GOT3 (cell line): ENCODE measurements at places on chromosomes 6 and 20.
A peak's percentile ranks its signal among the peaks of the same experiment; 100 is the strongest.

GRCh38 chr6:82954356-82954755, 111.3 kb downstream of the UBE3D start:
- DNase-seq = no peak

GRCh38 chr6:96610019-96610418, 47.1 kb downstream of the FHL5 start:
- DNase-seq = no peak

- DNase-seq = no peak
These were observed 72.0 kb downstream of the CHMP4B start for GRCh38 chr20:33883164-33883563.

DNA sequence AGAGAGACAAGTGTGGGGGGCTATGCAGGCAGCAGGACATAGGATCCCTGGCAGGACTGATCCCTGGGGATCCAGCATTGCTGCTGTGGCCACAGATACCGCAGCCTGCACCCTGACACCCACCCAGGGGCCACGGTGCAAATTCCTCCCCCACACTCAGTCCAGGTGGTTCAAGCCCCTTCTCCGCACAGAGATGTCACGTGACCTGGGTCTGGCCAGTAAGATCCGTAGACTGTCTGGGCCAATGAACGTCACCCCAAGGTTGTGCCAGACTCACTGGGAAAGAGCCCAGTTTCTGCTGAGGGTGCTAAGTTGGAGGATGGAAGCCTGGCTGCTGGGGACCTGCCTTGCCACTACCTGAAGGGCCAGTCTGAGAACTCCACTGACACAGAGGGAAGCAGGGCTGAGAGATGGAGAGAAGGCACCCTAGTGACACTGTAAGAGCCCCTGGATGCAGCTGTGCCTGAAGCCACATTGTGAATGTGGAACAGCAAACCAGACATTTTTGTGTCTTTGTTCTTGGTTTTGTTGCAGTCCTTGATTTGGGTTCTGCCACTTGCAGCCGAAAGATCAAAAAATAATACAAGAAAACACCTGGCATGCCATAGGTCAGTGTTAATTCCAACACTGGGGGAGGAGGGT, 228.6 kb downstream of the PREX1 start:
- DNase-seq = no peak

GRCh38 chr20:19333563-19333962, 121.1 kb downstream of the SLC24A3 start:
- no peak for DNase-seq

DNA sequence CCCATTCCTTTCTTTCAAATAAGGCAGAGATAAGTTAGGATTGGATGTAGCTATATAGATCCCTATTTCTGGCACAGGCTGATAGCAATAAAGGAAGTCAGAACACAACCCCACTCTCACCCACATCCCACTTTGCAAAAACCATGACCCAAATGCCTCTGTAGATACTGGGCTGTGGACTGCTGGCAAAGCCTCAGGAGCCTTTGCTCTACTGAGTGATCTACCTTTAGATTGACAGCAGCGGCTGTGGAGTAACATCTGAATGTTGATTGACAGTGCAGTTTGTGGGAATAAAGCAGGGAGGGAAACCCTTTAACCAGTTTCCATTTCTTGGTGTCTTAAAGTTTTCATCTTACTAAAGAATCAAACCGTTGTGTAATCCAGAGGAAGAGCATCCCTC, 6.7 kb upstream of the TMEM30A start:
- no peak for DNase-seq

GRCh38 chr6:101541894-101542293, 148.4 kb downstream of the GRIK2 start:
- DNase-seq = no peak

DNA sequence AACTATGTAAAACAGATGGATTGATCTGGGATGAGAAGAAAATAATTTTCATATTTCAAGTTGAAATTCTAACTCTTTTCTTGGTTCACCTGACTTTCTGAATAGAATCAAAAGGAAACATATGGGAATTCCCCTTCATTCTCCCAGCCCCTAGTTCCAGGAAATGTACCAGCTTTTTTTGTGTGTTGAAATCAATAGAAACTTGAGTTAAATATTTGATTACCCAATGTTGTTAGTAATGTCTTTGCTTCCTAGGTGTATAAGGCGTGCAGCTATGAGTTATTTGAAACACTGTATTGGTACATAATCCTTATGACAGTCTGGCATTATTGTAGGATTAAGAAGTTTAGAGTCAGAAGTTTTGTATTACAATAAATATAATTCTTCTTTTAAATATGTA, 21.5 kb downstream of the VNN2 start:
- no peak for DNase-seq

GRCh38 chr6:43308101-43308989, at the start of gene CRIP3:
Gene CRIP3, minus strand, starts transcription at chr6:43308826. Its CDS starts 34 bp downstream, at chr6:43308792.
- no peak for DNase-seq

- DNase-seq = no peak
These were observed 9.8 kb downstream of the FOXO3 start for GRCh38 chr6:108570517-108570916.

DNA sequence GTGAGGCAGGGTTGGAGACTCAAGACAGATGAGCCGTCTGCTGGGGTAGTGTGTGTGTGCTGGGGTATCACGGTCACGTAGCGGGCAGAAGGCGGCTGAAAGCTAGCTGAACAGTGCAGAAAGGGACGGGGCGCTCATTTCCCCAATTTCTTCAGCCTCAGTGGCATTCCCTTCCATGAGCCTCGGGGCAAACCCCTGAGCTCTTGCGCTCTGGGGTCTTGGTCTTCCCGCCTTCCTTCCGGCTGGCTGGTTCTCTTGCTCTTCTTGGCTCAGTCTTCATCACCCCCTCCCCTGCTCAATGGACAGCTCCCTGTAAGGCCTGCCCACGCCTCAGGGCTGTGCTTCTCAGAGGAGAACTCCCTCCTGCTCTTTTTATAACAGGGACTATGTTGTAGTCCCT, 15.5 kb upstream of the TMEM181 start:
- no peak for DNase-seq

DNA sequence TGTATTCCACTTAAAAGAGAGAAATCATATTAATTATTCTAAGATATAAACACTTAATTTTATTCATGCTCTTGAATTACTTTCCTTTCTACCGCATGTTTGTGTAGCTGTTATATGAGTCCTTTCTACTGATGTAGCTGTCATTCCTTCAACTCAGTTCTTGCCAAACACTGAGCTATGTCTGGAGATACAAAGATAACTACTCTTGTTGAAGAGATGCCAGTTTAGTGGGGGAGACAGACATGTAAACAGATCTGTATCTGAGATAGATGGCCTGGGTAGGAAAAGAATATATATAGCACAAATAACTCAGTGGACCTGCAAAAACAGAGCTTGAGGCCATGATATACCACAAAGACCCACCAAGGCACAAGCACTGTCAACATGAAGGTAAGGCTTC, 157.3 kb downstream of the BTBD9 start:
- no peak for DNase-seq

DNA sequence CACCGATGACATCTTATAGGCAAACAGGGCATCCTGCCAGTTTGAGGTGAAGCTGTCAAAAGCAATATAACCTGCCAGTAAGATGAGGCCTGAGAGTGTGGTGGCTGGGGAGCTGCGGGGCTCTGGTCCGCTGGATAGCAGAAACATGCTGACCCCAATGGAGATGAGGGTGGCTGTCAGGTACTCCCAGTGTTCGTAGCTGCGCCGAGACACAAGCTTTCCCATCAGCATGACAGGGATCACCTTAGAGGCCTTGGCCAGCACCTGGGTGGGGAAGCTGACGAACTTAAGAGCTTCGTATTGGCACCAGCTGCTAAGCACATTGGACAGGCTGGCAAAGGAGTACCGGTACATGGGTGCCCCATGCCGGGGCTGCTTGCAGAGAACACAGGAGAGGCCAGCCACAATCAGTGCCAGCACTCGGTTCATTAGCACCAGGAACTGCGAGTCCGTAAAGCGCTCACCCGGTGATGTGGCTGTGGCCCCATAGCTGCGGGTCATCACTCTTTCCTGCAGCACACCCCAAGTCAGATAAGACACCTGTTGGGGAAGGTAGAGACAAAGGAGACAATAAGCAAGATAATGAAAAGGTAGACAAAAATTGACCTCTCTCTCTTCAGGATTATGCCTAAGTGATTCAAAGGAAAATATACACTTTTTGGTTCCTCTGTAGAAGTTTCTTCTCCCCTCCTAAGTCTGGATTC, 2.1 kb downstream of the SLC35B2 start:
- no peak for DNase-seq

DNA sequence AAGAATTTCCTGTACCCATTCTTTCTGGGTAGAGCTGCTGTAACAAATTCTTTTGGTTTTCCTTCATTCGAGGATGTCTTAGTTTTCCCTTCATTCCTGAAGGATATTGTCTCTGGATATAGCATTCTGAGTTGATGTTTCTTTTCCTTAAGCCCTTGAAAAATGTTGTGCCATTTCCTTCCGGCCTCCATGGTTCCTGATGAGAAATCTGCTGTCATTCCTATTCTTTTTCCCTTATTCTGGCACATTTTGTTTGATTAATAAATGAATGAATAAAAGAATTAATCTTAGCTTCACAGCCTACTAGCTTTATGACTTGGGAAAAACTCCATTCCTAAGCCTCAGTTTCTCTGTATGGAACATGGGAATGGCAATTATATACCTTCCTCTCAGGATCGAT, 173.1 kb downstream of the EYA2 start:
- no peak for DNase-seq

DNA sequence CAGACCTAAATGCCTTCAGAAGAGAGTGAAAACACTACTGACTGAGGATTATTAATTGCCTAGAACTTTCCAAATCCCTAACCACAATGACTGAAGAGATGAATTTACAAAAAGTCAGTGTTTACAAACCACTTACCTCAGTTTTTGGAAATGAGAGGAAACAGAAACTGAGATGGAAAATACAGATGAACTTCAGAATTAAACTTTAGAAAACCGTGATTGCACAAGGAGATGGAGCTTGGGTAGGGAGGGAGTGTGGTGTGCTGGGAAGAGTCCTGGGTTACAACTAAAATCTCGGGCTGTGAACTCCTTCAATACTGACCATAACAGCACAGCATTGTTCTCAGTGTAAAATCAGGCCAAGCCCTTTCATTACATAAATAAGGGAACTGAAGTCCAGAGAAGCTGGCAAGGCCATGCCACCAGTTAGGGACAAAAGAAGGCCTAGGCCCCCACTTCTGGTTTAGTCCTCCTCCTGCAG, 4.0 kb downstream of the ELMO2 start:
- DNase-seq = no peak

GRCh38 chr20:10131732-10132345, 86.8 kb upstream of the SNAP25 start:
- DNase-seq = no peak

DNA sequence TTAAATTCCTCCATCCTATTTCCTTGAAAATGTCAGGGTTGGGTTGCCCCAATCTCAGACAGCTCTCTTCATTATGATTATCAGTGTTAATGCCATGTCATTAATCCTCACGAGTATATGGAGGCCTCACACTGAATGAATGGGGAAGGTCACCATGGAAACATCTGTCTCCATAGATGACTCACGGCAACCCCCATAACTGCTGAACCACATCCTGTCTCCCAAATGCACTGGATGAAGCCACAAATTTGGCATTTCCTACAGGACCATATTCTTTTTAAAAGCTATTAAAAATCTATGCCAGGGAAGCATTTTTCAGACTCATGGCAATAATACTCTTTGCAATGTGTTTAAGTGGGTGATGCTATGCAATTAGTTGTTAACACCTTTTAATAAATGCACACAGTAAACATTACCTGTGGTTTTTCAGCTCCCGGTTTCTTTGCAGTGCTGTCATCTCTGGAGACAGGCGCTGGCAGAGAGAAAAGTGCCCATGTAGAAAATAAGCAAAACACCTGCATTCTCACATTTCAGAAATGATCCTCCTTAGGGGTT, 80.1 kb upstream of the PTPRK start:
- no peak for DNase-seq

DNA sequence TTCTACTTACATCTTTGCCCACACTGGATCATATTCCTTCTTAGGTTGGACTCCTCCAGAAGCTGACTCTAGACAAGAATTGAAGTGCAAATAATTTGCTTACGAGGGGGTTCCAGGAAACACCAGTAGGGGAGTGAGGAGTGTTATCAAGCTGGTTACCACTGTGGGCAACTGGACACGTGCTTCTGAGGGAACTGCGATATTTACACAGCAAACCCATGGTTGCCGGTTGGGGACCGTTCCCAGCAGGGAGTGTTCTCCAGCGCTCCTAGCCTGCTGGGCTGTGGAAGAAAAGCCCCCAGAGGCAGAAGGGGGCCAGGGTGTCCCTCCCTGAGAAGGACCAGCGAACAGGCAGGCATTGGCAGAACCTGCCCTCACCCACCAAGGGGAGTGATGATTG, 21.7 kb downstream of the MDFI start:
- no peak for DNase-seq

GRCh38 chr6:45500924-45501816, 123.4 kb upstream of the SUPT3H start:
- no peak for DNase-seq

DNA sequence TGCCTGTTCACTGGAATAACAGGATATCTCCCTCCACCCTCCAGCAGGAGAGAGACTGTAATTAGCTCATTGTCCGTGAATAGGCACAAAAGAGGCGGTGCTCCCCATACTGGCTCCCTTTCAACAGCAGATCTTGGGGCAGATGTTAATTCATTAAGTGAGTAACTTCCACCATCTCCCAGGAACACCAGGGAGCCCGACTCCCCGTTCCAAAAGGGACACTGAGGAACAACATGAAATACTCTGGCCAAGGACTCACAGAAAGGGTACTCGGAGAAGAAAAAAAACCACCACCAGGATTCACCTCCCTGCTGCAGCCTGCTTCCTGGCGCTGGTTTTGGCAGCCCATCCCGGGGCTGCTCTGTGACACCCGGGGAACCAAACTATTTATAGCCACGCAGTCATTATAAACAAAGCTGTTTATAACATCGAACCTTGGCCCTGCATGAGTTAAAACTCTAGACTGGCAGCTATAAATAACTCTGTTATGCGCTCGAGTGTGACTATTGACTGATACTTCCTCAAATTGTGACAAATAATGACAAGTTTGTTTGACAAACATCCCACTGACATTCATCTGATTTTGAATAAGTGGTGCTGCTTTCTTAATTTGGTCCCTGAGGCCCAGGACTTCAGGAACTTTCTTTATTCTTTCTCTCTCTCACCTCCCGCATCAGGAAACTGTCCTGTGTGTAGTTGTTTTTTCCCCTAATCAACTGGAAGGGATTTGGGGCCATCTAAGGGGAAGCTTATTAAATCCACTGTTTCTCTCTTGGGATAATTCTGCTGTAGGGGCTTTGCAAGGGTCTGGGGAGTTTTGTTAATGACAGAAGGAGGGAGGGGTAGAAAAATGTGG, 521.6 kb downstream of the CD83 start:
- no peak for DNase-seq

GRCh38 chr6:209432-210103, 82.7 kb upstream of the DUSP22 start:
- DNase-seq = no peak

DNA sequence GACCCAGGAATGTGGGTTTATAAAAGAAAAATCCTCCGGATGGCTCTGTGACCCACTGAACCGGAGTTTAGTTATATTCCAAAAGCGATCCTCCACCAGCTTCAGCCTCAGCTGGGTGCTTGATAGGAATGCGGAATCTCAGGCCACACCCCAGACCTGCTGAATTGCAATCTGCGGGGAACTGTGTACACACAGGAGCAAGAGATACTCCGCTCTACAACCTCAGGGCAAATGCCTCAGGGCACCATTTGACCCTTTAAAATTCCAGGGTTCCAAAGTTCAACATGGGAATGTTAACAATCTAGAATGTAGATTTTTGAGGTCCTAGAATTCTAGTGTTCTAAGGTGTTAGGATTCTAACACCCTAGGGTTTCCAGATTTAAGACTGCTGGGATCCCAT, 10.8 kb downstream of the BPIFA2 start:
- no peak for DNase-seq

GRCh38 chr20:17843246-17844132, 125.1 kb downstream of the SNX5 start:
- peak; percentile 80 for DNase-seq
